ENCODE measurements at places on chromosomes 13 and 19.

DNA sequence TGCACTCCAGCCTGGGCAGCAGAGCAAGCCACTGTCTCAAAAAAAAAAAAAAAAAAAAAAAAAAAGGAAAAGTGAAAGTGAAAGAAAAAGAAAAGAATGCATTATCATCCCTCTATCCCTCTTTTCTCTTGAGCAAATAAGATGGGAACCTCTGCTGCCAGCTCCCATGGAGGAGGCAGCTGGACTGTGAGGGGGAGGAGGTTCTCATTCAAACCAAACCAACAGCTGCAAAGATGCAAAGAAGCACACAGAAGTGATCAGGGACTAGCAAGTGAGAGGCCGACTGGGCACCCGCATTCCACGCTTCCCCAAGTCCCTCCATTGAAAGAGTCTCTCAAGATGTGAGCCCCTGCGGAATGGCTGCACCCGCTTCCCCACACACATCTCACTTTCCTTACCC lies 63.5 kb downstream of the TSHZ3 start:
- DNase-seq = no peak

DNA sequence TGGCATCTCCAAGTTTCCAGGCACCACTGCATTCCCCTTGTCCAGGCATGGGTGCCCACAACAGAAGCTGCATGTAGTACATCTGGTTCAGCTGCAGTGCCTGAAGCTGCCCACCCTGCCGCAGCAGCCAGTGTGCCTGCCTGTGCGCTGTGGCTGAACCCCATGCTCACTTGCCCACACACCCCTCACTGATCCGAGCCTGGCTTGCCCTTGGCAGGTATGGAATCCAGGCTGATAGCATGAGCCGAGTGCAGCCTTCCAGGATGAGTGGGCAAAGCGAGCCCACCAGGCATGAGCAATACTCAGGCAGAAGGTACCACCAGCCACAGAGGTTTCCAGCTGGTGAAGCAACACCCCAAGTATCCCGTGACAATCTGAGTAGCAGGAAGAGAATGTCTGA lies 280.3 kb upstream of the KLF12 start:
- no peak for DNase-seq

DNA sequence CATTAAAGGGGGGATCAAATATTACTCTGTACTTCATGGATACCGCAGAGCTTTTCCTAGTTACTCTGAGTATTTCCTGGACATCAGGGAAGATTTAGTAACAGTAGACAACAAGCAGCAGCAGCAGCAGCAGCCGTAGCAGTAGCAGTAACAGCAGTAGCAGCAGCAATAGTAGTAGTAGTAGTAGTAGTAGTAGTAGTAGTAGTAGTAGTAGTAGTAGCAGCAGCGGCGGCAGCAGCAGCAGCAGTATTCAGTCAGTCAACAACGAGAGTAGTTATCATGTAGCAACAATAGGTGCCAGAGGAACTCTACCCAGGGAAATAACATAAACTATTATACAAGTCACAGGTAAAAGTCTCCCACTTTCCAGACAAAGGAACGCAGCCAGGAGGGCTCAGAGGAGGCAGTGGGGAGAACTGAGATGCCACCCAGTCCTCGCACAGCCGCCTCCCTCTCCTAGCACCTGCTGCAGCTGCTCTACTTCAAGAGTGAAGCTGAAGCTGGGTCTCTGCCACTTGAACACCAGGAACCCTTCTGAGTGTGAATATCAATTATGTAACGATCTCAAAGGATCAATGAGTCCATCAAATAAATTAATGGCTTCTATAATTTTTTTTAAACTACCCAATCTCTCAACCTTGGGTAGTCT lies 1.3 kb upstream of the DOCK9 start:
- DNase-seq = no peak

GRCh38 chr19:13163609-13164342 lies 13.6 kb downstream of the IER2 start:
- DNase-seq = no peak

- DNase-seq = no peak
These were observed 82.2 kb downstream of the SLAIN1 start for GRCh38 chr13:77779552-77780272.

DNA sequence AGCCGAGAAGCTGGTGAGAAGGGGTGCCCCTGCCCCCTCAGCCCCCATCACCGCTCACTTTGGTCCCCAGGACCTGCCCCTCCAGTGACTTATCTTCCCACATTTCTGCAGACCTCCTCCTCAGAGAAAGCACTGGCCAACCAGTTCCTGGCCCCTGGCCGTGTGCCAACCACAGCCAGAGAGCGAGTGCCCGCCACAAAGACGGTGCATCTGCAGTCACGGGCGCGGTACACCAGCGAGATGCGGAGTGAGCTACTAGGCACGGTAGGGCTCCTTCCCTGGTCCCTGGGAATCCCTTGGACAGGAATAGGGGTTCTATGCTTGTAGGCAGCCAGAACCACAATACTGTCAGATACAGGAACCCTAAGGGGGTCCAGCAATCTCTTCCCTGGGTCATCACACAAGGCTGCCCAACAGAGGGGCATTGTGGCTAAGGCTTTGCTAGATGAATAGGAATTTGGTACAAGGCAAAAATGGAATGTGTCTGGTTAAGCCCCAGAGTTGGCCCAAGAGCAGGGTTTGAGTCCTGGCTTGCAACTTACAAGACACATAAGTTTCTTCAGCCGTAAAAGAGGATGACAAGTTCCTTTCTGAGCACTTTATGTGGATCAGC lies 1.0 kb downstream of the USE1 start:
- no peak for DNase-seq

DNA sequence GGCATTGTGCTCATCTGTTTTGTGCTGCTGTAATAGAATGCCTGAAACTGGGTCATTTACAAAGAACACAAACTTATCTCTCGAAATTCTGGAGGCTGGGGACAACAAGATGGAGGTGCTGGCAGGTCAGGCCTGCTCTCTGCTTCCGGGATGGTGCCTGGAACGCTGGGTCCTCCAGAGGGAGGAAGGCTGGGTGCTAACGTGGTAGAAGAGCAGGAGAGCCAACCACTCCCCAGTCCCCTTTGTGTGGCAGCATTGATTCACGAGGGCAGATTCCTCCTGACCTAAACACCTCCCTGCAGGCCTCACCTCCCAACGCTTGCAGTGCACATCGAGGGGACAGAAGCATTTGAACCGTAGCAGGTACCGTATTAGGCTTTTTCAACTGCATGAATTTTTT lies 34.1 kb upstream of the TFDP1 start:
- DNase-seq = no peak

- DNase-seq = no peak
These were observed 18.2 kb upstream of the ZNF14 start for GRCh38 chr19:19750842-19751790.

- DNase-seq = no peak
These were observed 50.6 kb upstream of the USPL1 start for GRCh38 chr13:30567072-30567471.

DNA sequence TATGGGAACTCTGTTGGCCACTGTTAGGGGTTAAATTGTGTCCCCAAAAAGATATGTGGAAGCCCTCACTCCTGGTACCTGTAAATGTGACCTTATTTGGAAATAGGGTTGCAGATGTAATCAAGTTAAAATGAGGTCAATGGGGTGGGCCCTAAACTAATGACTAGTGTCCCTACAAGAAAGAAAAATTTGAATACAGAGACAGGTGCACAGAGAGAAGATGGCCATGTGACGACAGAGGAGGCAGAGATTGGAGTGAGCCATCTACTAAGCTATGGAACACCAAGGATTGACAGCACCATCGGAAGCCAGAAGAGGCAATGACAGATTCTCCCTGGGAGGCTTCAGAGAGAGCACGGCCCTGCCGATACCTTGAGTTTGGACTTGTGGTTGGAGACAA lies 16.5 kb downstream of the POU2F2 start:
- DNase-seq = no peak

DNA sequence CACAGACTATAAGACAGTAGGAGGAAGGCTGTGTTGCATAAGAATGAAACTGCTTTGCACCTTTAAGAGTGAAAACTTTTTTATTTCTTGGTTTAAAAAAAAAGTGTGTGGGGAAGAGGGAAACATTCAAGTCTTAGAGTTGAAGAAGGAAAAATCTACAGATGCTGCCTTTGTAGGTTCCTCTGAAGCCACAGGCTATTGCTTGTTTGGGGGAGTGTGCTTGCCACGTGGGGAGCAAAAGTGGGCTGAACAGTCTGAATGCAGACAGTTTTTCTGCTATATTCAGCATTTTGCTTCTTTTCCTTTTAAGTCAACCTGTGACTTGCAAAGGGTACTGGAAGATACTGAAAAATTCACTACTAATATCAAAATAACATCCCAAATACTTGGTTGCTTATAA lies 36.9 kb downstream of the EFNB2 start:
- DNase-seq = no peak

- DNase-seq = no peak
These were observed 788.9 kb downstream of the UQCRFS1 start for GRCh38 chr19:28424077-28424476.

Measured in stimulated activated CD8-positive, alpha-beta memory T cell treated with anti-CD3 and anti-CD28 coated beads, Interleukin-7, amount 100 ng/mL, for 24 hours (primary cell).